Activated CD4-positive, CD25-positive, alpha-beta regulatory T cell (primary cell): ENCODE measurements at places on chromosomes 7 and 10.

- DNase-seq = no peak
Measured at GRCh38 chr10:52879091-52879807, 106.7 kb upstream of the MBL2 start.

DNA sequence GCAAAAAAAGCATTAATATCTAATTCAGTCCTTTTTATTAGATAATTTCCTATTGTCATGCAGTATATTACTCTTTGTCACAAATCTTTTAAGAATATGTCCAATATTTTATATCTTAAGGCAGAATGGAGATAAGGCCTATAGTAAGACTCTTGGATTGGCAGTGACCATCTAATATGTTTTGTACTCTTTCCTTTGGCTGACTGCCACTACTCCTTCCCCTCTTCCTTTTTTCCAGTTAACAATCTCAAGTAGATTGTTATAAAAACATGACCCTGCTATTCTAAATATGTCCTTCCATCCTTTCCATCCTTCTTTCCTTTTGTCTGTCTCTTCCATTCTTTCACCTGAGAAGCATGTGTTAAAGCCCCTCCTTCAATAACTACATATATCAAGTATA lies 92.8 kb upstream of the TMEM168 start:
- DNase-seq = no peak

- no peak for DNase-seq
Measured at GRCh38 chr10:50511492-50512213, 112.1 kb downstream of the SGMS1 start.

GRCh38 chr10:30028738-30029030 lies 30.7 kb downstream of the JCAD start:
- no peak for DNase-seq

DNA sequence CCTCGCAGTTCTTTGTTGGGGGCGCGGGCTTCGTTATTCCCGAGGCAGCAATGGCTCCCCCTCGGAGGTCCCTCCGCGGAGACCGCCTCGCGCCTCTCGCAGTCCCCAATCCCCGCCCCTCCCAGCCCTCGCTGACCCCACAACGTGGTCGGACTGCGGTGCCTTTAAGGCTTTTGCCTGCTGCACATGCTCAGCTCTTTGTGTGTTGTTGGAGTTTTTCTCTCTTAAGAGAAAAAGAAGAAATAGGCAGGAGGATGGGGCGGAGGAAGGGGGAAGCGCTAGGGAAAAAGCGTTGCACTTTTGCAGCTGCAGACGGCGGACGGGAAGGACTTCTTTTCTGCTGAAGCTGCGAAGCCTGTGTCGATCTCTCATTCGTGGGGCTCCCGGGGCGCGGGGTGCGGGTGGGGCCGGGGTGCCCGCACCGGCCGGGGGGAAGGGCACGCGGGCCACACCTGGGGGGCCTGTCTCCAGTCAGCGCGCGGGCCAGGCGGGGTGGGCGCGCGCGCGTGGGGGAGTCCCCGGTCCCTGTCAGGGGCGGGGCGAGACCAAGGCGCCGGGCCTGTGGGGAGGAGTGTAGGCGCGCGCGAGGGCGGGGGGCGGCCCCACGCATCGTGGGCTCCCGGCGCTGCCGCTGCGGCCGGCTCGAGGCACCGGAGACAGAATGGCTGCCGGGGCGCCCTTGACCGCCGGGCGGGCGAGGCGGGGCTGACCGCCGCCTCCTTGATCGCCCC lies 445 bp upstream of the ATRNL1 start:
- no peak for DNase-seq

DNA sequence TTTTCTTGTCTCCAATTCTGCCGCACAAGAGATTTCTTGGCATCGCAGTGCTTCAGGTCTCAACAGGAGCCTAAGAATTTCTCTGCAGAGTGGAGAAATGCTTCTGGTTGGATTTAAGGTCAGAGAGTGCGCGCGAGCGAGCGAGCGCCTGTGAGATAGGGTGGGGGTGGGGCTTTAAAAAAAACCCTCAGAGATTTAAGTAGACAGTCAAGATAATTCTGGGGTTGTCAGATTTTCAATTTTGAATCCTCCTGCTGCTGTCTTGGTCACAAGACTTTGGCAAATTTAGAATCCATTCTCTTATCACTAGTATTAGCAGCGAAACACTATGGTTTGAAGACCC lies 49.7 kb downstream of the CPEB3 start:
- DNase-seq = no peak

DNA sequence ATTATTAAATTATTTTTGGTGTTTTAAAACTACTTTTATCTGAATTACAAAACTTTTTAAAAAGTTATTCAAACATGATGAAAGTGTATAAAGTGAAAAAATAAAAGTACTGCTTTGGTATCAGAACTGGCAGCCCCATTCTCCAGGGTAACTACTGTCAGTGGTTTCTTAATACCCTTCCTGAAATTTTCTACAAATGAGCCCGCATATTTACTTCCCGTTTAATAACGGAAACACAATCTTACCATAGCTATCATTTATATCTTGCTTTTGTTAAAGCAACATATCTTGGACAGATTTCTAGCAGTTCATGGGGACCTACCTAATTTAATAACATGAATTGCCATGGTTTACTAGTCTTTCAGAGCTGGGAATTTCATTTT lies 249.9 kb downstream of the RNLS start:
- no peak for DNase-seq

- DNase-seq = no peak
Measured at GRCh38 chr7:92767437-92767836, 68.9 kb downstream of the CDK6 start.
